ENCODE measurements at places on chromosomes 11 and 22.

DNA sequence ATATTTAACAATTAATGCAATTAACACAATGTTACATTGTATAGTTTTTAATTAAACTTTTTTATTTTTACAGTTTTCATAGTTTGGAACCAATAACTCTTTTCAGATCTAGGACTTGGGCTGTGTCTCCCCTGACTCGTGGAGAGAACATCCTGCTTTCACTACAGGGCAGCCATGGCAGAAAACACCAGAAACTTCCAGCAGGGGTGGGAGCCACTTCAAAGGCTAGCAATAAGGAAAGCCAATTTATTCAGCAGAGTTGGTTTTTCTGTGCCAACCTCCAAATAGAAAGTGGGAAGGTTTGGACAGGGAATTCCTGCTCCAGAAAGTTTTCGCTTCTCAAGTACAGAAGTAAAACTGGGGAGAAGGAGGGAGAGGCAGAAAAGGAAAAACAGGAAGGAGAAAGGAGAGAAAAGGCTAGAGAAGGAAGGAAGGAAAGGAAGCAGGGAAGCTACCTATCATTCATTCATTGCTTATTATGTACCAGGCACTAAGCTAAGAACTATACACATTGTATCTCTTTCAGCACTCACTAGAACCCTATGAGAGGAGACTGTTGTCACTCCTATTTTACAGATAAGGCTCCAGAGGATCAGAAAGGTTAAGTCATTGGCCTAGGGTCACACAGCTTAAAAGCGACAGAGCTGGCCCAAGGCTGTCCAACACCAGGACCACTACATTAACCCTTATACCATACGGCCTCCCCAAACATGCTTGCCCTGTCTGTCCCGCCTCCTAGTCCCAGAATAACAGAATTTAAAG is 54.8 kb upstream of the CREB3L1 start:
- H3K4me3 ChIP-seq: no peak overlapping the region
- H3K27ac ChIP-seq: no peak overlapping the region
- no peak for DNase-seq
- no peaks in the 10 kb centered on the region for H3K4me1 ChIP-seq

DNA sequence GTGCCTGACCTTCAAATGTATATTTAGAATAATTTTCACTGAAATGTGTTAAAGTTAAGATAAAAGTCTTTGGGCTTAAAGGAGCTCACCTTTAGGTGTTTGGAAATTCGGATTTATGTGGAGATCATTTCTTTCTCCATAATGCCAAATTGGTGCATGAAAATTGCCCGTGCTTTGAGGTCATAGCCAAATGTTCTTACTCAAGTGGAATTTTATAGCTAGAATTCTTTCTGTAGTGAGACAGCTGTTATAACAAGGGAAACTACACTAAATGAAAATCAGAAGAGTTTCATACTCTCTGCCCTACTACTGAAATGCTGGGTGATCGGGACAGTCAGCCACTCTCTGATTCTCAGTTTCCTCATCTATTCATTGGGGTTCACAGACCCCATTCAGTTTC is 89.5 kb upstream of the DBX1 start:
- H3K4me1 ChIP-seq: no peaks in the 10 kb centered on the region
- DNase-seq: no peak
- H3K36me3 ChIP-seq: no peaks in the 10 kb centered on the region
- peaks cover 47% of the 10 kb centered on the region for H3K27me3 ChIP-seq

GRCh38 chr22:42919199-42919598 is 62.1 kb upstream of the ARFGAP3 start:
- no peak overlapping the region for H3K4me3 ChIP-seq
- H3K4me1 ChIP-seq: peaks cover 41% of the 10 kb centered on the region
- H3K27ac ChIP-seq: peak overlapping the region; percentile 70
- no peak for DNase-seq
- H3K27me3 ChIP-seq: no peaks in the 10 kb centered on the region

DNA sequence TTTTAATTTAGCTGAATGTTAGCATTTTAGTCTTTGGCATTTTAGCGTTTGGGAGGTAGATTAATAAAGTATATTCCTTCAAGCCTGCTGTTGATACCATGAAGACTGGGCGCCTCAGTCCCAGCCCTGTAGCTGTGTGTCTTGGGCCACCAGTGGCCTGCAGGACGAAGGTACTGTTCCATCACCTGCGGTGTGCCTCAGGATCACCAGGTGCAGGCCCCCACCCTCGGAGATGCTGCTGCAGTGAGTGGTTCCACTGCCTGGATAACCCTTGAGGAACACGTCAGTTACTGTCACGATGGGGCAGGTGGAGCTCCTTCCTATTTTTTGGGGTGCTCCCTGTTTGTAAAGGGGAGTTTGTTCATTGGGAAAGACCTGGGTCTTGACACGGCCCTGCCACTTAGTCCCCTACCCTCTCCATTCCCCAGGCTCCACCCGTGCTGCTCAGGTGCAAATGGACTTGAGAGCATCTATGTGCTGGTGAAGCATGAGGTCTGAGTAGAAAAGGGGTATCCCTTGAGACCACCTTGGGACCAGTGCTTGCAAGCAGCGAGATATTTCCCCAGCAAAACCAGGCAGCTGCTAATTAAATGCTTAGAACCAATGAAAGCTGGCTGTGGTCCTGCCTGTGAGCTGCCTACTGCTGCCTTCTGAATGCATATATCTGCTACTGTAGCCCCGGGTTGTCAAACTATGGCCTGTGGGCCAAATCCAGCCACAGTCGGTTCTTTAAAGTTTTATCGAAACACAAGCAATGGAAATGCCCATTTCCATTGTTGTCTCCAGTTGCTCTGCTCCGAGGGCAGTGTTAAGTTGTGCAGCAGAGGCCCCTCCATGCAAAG is 28.7 kb downstream of the INCENP start:
- no peak for DNase-seq
- peaks cover 50% of the 10 kb centered on the region for H3K36me3 ChIP-seq
- H3K4me3 ChIP-seq: no peak overlapping the region

DNA sequence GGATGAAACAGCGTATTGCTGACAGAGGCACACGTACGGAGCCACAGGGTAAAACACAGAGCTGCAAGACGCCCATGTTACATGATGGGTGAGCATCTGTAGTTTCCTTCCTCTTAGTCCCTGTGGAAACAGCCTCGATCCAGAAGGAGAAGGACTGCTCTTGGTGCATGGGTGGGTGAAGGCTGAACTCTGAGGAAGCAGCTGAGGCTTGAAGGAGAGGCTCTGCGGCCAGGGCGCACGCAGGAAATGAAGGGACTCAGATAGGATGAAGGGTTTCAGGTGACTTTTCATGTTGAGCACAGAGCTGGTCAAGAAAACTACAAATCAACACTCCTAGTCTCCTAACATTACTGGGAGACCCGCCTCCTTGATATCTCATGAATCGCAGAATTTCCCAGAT is 65.7 kb upstream of the ADA2 start:
- H3K4me3 ChIP-seq: no peak overlapping the region
- DNase-seq: no peak
- peaks cover 5% of the 10 kb centered on the region for H3K27me3 ChIP-seq
- no peaks in the 10 kb centered on the region for H3K4me1 ChIP-seq
- no peak overlapping the region for H3K27ac ChIP-seq

- H3K27me3 ChIP-seq: no peaks in the 10 kb centered on the region
- H3K4me3 ChIP-seq: no peak overlapping the region
Measured at GRCh38 chr22:33952776-33953175, 32.5 kb upstream of the LARGE1 start.

DNA sequence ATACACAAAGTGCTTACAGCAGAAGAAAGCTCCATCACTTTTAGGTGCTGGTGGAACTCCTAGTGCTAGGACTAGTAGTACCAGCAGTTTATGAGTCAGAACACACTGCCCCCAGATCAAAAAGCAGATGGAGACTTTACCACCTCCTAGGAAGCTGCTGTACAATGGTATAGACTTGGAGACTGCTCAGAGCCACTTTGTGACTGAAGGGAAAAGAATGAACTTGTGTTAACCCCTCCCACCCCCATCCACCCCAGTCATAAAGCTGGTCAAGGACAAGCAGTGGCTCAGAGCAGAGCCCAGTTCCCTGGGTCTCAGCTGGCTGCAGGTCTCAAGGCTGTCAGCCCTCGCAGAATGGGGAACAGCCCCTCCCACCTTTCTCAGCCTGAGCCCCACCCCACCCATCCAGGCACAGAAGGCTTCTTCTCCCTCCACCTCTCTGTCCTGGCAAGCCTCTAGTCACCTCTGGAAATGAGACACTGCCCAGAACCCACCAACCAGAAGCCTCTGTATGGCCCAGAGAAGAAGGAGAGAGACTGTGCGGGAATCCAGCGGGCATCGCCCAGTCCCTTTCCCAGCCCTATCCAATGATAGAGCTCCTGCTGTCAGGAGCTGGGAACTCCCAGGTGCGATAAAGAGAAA is 23.8 kb downstream of the PACSIN2 start:
- no peak for DNase-seq
- H3K4me1 ChIP-seq: peaks cover 46% of the 10 kb centered on the region
- H3K27ac ChIP-seq: peak overlapping the region; percentile 93
- H3K27me3 ChIP-seq: no peaks in the 10 kb centered on the region
- 0 out of 2 replicates have a peak, but pooled peaks cover 5% of the 10 kb centered on the region for H3K36me3 ChIP-seq

GRCh38 chr11:59207988-59208451 is 4.7 kb downstream of the MPEG1 start:
- H3K27ac ChIP-seq: no peak overlapping the region
- H3K4me3 ChIP-seq: no peak overlapping the region
- no peak for DNase-seq
- H3K36me3 ChIP-seq: peaks cover 25% of the 10 kb centered on the region
- H3K4me1 ChIP-seq: no peaks in the 10 kb centered on the region

GRCh38 chr11:57429946-57430345 is 3.0 kb upstream of the SLC43A3 start:
- H3K36me3 ChIP-seq: peaks cover 12% of the 10 kb centered on the region
- peaks cover 41% of the 10 kb centered on the region for H3K4me1 ChIP-seq
- H3K27ac ChIP-seq: no peak overlapping the region
- no peak for DNase-seq
- H3K4me3 ChIP-seq: no peak overlapping the region

- no peak overlapping the region for H3K27ac ChIP-seq
- no peak overlapping the region for H3K4me3 ChIP-seq
- no peaks in the 10 kb centered on the region for H3K4me1 ChIP-seq
Measured at GRCh38 chr22:30541961-30542810, 4.4 kb downstream of the SEC14L6 start.

GRCh38 chr11:119903389-119903788 is 174.4 kb upstream of the NECTIN1 start:
- H3K4me1 ChIP-seq: no peaks in the 10 kb centered on the region
- no peak for DNase-seq
- no peak overlapping the region for H3K27ac ChIP-seq
- no peaks in the 10 kb centered on the region for H3K36me3 ChIP-seq
- H3K4me3 ChIP-seq: no peak overlapping the region

DNA sequence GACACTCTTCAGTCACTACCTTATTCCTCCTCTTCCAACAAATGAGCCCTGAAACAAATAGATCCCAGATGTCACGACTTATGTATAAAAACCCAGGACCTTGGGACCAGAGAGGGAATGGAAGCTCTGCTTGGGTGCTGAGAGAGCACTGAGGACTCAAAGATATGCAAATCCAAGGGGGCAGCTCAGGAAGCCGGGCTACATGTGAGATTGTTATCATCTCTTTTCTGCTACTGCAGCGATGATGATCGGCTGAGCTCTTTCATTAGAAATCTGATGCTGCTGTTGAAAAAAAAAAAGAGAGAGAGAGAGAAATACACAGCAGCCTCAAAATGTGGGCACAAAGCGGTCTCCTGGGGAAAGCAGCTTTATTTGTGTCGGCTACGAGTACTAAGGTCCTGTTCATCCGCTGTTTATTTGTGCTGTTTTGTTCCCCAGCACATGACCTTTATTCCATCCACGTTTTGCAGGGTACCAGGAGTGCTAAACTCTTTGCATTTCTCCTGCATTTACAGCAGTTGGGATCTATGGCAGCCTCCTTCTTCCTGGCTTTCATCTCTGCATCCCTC is 120.2 kb downstream of the TRIM29 start:
- H3K4me3 ChIP-seq: no peak overlapping the region
- no peak overlapping the region for H3K27ac ChIP-seq
- H3K4me1 ChIP-seq: no peaks in the 10 kb centered on the region
- no peaks in the 10 kb centered on the region for H3K36me3 ChIP-seq
- DNase-seq: no peak
- peaks cover 23% of the 10 kb centered on the region for H3K27me3 ChIP-seq

- H3K4me1 ChIP-seq: peaks cover 17% of the 10 kb centered on the region
- no peaks in the 10 kb centered on the region for H3K36me3 ChIP-seq
- H3K27ac ChIP-seq: no peak overlapping the region
- DNase-seq: no peak
Measured at GRCh38 chr11:132115454-132115853, 745.0 kb downstream of the NTM start.

DNA sequence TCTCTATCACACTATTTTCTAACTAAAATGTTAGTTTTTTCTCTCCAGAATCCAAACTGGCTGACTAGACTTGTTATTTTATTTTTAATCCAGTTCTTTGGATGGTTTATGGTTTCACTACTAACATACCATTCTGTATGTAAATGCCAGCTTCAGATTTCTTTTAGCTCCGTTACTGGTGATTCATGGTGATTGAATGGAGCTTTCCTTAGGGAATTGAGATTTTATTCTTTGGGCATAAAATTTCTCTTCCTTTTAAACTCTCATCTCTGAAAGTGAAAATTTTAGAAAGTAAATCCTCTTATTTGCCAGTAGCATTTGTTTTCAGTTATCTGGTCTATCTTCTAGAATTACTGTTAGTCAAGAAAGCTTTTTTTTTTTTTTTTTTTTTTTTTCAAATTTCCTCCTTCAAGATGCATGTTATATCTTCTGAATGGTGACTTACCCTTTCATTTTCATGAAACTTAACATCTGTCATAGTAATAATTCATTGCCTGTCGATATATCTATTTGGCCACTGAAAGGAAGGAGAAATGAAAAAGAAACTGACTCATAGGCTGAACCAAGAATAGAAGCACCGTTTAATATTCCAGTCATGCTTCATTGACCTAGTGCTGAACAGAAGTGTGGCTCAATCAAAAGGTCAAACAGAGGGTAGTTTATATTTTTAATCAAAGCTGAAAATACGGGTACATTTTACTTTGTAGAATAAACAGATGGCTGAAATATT is 6.4 kb downstream of the ENDOD1 start:
- H3K4me3 ChIP-seq: no peak overlapping the region
- no peaks in the 10 kb centered on the region for H3K27me3 ChIP-seq
- peaks cover 20% of the 10 kb centered on the region for H3K4me1 ChIP-seq
- no peak overlapping the region for H3K27ac ChIP-seq
- DNase-seq: no peak

DNA sequence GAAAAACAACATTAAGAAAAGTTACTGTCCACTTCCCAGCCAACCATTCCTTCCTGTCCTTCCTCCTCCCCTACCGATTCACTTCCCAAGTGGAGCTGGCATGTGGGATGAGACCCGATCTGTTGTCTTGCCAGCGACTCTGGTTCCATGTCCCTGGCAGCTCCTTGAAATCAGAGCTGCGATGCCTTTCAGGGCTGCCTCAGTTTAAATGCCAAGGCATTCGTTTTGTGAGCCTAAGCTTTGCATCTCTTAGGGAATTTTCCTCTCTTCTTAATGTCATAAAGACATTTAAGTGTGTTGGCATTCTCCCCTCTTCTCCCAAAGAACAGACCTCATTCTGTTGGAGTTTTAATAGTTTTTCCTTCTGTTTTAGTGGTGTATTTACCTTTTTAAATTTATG is 98.4 kb downstream of the EXT2 start:
- no peak overlapping the region for H3K4me3 ChIP-seq
- no peaks in the 10 kb centered on the region for H3K4me1 ChIP-seq
- peaks cover 25% of the 10 kb centered on the region for H3K36me3 ChIP-seq
- no peak overlapping the region for H3K27ac ChIP-seq
- no peaks in the 10 kb centered on the region for H3K27me3 ChIP-seq

GRCh38 chr11:78190871-78191538 is 2.3 kb downstream of the USP35 start:
- H3K4me1 ChIP-seq: peaks cover 8% of the 10 kb centered on the region
- H3K4me3 ChIP-seq: no peak overlapping the region
- no peak overlapping the region for H3K27ac ChIP-seq
- H3K36me3 ChIP-seq: no peaks in the 10 kb centered on the region

Measured in RWPE2 (cell line).